ENCODE measurements at places on chromosomes 11 and 22.

DNA sequence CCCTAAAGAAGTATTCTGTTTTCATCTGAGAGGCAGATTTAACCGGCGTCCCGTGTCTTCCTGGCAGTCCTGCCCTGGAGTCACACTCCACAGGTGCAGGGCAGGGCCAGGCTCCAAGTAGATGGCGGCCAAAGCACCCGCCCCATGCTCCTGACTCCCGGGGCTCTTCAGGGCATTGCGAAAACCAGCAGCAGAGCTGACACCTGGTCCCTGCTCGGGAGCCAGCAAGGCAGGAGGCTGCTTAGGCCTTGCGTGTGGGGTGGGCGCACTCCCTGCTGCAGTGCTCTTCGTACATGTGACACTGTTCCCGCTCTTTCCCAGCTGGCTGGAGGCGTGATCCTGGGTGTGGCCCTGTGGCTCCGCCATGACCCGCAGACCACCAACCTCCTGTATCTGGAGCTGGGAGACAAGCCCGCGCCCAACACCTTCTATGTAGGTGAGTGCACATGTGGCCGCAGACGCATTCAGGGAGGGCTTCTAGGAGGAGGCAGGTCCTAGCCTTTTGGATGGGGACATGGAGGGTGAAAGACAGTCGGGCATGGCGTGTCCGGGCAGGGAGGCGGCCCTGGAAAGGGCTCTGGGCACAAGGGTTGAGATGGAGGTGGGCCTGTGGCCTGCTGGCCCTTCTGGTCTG, 10.3 kb upstream of the TSSC4 start:
- DNase-seq = no peak

- no peak for DNase-seq
These were observed 10.8 kb upstream of the TCF20 start for GRCh38 chr22:42281284-42281683.

DNA sequence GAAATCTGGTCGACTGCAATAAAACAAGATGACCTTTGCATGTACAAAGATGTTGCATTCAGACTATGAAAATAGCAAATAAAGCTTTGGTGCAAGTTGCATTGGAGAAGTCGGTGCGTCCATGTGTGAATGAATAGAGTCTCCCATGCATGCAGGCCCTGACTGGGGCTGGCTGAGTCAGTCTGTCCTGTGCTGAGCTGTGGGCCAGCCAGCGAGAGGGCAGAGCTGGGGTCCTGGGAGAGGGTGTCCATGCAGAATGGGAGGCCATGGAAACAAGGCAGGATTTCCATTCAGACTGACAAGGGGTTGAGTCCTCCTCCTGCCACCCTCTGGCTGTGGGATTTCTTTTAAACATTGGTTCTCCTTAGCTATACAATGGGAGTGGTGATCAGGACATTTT, 2.3 kb upstream of the CRYBB3 start:
- DNase-seq = no peak

DNA sequence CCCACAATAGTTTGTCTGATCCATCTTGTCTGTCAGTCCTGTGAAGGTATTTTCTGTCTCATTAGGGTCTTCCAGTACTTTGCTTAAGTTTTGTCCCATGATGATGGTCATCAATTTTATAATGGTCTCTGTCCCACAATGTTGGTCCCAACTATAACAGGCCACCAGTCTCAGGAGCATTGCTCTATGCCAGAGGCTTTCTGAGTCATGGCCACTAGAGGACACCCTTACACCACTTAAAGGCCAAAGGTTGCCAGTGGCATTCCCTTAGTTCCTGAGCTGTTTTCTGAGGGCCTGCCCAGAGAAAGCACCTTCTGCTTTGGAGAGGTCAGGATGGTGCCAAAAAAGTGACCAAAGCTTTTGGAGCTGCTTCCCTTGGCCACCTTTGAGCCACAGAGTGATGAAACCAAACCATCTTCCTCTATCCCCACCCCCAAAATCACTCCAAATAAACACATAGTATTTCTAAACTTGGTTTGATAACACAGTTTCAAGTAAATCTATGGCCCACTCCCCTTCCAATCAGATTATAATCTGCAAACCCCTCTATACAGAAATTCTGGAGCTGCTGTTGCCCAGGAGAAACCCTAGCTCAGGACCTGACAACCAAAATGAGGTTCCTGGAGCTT, 19.3 kb downstream of the EIF3F start:
- DNase-seq = peak; percentile 32

GRCh38 chr11:131916638-131917037, 546.2 kb downstream of the NTM start:
- no peak for DNase-seq

DNA sequence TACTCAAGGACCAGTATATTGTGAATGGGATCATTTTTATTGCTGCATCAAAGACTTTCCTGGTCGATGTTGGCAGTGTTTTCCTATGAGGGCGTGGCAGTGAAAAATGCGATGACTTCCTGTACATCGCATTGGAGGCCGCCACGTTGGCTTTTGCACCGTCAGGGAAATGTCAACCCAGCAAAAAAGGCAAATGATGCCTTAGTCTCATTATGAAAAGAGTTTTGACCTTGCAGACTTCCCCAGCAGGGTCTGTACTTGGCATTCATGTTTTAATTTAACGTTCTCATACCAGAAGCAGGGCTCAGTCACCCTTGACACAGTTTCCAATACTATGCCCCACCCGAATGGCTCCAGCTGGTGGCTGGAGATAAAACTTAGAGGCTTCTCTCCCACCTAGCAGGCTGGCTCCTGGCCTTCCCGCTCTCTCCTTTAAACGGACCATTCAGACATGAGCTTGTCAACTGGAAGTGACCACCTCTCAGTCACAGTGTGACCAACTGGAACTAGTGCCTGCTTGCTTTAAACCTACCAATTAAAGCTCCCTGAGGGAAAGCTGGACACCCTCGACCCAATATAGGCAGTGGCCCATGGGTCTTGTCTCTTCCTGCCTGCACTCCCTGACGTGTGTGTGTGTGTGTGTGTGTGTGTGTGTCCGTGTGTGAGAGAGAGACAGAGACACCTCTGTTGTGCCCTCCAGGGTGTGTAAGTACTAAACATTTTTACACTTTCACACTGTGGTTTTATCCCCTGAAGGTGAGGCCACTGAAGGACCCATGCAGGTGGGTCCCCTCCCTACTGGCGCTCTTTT, 8.7 kb upstream of the GDPD5 start:
- no peak for DNase-seq

- DNase-seq = no peak
These were observed 2330.0 kb upstream of the RAG2 start for GRCh38 chr11:38927993-38928392.

DNA sequence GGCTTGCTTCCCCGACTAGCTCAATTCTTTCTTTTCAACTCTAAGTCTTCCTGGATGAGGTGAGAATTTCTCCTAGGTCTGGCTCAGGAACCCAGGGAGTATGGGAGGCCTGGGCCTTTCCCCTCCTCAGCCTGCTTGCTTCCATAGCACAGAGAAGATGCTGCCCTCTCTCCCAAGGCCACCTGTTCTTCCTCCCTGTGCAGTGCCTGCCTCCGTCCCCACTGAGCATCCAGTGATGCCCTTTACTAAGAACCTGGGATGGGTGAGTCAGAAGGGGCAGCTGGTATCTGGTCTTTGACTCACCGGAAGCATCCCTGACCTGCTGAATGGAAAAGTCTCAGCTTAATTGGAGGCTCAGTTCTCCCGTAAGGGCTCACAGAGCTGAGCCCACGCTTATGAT, 607.9 kb downstream of the BUD13 start:
- no peak for DNase-seq

DNA sequence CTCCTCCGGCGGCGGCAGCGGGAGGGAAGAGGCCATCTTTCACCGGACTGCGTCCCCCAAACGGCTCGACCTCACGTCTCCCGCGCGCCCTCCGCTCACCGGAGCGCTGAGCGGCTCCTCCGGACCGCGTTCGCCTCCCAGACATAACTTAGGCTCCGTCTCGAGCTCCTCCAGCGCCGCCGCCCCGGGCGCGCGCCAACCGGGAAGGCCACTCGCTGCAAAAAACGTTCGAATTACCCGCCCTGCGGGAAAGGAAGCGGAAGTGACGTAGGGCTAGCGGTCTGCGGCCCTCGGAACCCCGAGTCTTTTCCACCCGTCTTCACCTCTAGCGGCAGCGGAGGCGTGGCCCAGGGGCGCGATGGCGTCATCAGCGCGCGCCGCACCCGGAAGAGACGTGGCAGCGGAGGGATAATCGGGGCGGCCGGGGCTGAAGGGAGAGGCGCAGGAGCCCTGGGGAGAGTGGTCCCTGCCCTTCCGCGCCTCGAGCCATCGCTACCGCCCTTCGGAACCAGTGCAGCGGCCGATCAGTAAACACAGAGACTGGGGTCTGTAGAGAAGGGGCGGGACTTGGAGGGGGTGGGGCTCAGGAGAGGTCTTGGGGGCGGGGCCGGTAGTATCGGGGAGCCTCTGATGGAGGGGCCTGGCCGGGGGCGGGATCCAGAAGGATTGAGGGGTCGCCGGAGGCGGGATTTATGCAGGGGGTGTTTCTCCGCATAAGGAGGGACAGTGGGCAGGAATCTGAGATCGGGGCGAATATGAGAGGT, at the start of the genes CDCA5 and ZFPL1:
TSS of gene CDCA5 (minus strand) at position 207 of the 764 bp plus-strand sequence. CDS start at position 145, 62 bp downstream.
TSS of gene ZFPL1 (plus strand) at position 389 of the 764 bp plus-strand sequence. CDS start 477 bp downstream, outside the sequence.
- peak; percentile 94 for DNase-seq

All from activated CD4-positive, alpha-beta T cell treated with anti-CD3 and anti-CD28 coated beads, Interleukin-2, amount 50 U/mL, for 24 hours (primary cell).